ENCODE measurements at places on chromosomes 12 and 14.

DNA sequence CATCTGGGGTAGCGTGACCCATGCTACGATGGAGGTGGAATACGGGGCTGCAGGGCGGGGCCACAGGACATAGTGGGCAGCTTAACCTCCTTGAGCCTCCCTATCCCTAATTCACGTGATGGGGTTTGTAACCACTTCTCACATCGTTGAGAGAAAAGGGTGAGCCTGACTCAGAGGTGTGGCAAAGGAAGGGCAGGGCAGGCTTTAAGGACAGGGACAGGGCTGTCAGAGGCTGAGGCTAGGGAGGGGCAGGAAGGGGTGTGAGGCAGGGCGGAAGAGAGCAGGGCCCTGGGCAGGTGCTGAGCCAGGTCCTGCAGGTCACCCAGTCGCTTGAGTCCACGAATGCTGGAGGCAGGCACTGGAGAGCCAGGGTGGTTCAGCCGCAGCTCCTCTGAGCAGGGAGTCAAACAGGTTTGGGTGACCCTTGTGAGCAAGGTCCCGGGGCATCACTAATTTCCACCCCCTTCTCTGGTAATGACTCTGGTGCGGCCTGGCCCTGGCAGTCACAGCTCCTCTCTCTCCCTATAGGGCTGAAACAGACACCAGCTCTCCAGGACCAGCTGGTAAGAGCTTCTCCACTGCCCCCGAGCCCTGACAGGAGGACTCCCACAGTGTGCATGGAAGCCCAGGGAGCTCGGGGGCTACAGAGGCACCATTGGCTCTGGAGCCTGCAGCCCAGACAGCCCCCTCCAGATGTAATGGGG, 7.5 kb upstream of the AQP2 start:
- DNase-seq = no peak

DNA sequence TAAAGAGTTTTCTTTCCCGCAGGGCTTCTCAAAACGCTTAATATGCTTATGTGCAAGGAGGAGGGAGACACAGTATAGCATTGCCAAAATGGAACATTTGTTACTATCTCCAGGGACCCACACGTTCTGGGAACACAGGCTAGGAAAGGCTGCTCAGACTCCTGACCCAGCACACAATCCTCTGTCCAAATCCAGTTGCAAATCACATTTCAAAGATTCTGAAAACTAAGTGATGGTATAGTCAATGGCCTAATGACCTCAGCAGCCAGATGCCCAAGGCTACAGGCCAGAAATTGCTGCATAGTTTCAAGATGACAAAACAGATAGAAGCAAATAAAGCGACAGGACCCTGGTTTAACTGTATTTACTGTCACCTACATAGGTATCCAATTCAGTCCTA, 97.0 kb upstream of the GRIP1 start:
- no peak for DNase-seq

DNA sequence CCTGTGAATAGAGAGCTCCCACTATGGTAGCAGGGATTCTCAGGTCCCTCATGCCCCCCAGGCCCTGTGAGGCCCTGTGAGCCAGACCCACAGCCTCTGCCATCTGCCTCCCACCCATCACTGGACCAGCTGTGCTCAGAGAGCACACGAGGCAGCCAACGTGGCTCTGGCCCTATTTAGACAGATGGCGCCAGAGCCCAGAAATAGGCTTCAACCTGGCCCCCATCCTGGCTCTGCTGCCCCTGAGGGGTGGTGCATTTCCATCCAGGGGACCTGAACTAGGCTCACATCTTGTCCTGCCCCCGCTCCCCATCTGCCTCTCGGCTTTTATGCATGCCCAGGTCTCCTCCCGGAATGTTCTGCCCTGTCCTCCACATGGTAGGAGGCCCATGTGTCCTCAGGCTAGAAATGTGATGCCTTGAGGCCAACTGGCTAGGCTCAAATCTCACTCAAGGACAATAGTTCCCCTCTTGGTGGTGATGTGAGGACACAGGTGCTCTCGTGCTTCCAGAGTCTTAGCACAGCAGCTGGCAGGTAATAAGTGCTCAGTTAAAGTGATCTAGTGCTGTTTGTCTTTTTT, 18.9 kb downstream of the TMEM63C start:
- DNase-seq = no peak

GRCh38 chr12:106564678-106565329, 18.0 kb upstream of the RFX4 start:
- no peak for DNase-seq

Data from activated T-cell treated with anti-CD3 and anti-CD28 coated beads, Interleukin-2, amount 50 U/mL, for 1 hour (primary cell).